ENCODE measurements at places on chromosomes 13 and 19.

GRCh38 chr13:75345193-75345592 lies 136.8 kb downstream of the TBC1D4 start:
- no peak for DNase-seq

- no peak for DNase-seq
Observed at GRCh38 chr13:105814902-105815250, 720.6 kb downstream of the EFNB2 start.

DNA sequence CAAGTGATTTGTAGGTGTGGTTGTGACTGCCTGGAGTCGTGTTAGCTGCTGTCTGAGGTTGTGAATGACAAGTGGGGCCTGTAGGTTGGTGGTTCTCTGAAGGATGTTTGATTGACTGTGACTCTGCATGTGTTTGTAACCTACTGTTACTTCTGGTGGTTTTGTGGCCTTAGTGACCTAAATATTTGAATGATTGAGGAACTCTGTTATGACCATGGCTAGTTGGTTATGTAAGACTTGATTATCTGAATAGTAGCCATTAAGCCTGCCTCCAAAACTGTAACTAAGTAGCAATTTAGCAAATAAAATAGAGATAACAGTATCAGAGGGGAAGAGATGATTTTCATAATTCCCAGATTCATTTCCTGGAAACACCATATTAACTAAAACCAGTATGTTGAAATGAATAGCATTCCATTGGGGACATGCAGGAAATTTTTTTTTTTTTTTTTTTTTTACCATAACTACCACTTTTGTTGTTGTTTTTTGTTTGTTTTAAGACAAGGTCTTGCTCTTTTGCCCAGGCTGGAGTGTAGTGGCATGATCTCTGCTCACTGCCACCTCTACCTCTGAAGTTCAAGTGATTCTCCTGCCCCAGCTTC lies 865 bp downstream of the ZNF382 start:
- no peak for DNase-seq

DNA sequence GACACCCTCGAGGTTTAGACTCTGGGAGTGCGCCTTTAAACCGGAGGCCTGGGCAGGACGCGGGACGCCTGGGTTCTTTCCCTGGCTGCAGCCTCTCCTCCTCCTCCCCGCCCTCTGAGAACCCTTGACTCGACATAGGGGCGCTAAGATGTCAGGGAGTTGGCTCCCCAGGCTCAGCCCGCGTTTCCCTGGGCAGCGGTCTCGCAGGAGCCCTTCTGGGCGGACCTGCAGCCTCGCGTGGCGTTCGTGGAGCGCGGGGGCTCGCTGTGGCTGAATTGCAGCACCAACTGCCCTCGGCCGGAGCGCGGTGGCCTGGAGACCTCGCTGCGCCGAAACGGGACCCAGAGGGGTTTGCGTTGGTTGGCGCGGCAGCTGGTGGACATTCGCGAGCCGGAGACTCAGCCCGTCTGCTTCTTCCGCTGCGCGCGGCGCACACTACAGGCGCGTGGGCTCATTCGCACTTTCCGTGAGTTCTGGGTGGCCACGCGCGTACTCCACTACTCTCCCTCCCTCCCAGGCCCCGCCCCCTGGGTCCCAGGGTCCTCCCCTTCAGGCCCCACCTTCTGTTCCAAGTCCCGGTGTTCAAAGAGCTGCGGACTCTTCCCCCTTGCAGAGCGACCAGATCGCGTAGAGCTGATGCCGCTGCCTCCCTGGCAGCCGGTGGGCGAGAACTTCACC lies 1.3 kb downstream of the ICAM5 start:
- DNase-seq = peak; percentile 58

GRCh38 chr19:7959211-7959610 lies 15.7 kb upstream of the TIMM44 start:
- DNase-seq = no peak

- no peak for DNase-seq
Observed at GRCh38 chr13:70088926-70089325, 18.7 kb upstream of the ATXN8OS start.

- DNase-seq = no peak
Observed at GRCh38 chr13:113774177-113775107, 15.4 kb downstream of the TMEM255B start.

DNA sequence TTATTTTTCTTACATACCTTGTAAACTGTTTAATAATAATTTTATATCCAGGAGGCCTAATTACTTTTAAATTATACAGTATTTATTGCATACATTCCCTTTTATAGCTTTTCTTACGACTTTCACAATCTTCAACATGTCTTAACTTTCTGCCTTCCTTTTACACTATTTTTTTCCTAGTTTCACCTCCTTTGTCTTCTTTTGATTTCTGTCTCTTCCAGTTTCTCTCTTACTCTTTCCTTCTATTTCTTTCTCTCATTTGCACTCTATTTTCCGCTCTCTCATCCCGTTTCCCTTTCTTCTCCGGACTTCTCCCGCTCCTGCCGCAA lies 11.5 kb downstream of the ZNF552 start:
- DNase-seq = no peak

DNA sequence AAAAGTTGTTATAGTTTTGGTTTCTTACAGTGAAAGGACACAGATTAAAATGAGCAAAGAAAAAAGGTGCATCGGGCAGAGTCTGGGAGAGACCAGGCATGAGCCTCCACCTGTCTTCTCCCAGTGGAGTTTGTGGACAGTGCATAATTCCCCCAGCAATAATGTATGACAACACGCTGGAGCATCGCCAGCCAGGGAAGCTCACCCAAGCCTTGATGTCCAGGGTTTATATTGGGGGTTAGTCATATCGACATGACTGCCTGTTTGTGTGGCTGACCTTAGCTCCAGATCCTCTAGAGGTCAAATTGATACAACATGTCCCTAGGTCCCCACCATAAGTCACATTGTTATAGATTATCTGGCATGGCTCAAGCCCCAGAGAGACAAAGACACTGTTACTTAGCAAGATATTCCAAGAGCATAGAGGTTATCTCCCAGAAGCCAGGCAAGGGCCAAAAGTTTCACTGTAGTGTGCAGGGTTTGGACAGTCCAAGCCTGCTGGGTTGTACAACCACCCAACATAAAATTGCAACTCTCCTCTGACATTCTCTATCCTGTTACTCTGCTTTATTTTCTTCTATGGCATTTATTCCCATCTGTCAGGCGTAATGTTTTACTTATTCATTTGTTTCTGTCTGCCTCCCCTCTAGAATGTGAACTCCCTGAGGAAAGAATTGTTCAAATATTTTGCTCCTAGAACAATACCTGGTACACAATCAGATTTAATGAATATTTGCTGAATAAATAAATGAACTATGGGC lies 5.6 kb upstream of the KLK13 start:
- no peak for DNase-seq

DNA sequence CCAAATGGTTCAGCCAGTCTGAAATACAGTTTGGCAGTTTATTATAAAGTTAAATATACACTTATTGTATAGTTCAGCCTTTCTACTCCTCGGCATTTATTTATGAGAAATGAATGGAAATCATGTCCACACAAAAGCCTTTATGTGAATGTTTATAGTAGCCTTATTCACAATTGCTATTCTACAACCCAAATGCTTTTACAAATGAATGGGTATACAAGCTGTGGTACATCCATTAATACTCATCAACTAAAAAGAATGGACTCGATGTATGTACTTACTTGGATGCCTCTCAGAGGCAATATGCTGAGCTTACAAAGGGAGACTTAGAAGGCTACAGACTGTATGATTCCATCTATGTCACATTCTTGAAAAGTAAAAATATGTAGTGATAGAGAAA lies 150.7 kb downstream of the NBEA start:
- no peak for DNase-seq

DNA sequence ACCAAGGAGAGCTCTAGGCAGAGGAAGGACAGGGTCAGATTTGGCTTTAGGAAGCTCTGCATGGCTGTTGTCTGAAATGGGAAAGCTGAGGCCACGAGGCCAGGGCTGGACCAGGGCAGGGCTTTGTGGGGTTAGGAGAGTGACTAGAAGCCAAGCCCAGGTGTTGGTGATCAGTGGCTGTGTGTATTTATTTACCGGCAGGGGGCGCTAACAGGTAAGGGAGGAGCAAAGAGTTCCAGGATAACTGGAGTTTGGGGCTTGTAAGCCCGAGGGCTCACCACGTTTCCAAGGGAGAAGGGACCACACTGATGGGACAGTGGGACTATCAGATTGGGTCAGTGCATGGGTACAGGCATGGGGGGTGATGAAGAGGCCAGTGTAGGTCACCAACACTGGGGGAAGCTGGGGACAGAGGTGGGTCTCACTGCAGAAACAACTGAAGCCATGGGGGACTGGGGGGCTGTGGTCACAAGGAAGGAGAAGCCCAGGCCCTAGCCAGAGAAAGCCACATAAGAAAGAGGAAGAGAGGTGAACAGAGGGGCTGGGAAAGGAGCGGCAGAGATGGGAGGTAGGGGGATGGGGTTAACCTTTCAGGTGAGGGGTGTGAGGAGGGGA lies 3.9 kb downstream of the TMEM147 start:
- peak; percentile 50 for DNase-seq

- DNase-seq = no peak
Observed at GRCh38 chr13:104017317-104017716, 951.1 kb upstream of the SLC10A2 start.

- no peak for DNase-seq
Observed at GRCh38 chr13:28466151-28466550, 28.8 kb downstream of the FLT1 start.

- peak; percentile 25 for DNase-seq
Observed at GRCh38 chr19:15869109-15869555, 28.7 kb downstream of the CYP4F2 start.

GRCh38 chr19:14385492-14385891 lies 4.2 kb downstream of the ADGRE5 start:
- no peak for DNase-seq

GRCh38 chr13:111341886-111342285 lies 21.4 kb downstream of the TEX29 start:
- DNase-seq = no peak

DNA sequence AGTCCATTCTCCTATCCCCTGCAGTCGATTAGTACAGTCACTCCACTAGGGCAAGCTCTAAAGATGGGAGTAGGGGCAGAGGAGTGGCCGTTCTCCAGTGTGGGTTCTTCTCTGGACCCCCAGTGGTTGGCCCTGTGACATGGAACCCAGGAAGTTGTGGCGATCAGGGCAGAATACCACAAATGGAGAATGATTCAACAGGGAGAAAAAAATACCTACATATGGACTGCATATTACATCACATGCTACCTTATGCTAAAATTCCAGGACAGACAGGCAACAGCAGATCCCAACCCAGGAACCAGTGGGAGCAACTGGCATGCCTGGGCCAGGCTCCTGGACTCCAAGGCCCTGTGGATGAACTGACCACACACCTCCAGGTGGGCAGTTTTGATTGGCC lies 20.4 kb downstream of the POU2F2 start:
- DNase-seq = no peak

GRCh38 chr13:51118809-51119431 lies 7.8 kb upstream of the C13orf42 start:
- DNase-seq = no peak

DNA sequence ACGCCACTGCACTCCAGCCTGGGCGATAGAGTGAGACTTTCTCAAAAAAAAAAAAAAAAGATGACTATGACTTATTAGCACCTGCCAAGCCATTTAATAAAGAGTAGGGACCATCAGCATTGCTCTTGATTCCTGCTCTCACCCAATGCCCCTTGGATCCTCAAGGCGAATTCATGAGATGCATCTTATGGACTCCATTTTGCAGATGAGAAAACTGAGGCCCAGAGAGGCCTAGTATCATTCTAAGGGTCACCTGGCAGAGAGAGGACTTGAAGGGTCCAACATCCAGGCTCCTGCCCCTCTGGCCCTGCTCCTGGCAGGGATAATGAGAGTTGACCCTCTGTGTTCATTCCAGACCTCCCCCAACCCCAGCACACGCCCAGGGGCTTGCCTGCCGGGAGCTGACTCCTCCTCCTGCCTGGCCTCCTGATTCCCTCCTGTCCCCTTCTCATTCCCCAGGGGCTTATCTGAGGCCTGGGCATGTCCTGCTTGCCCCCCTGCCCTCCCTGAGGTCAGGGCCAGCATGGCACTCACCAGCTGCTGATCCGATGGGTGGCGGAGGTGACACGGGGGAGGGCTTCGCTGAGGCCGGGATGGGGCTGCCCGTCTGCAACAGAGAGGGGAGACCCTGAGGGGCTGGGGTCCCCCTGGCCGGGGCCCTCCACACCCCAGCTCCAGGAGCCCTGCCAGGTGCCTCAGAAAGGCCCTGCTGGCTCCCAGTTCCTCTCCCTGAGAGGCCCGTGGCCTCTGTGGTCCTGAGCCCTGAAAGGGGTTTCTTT lies 7.4 kb downstream of the WIZ start:
- no peak for DNase-seq

- DNase-seq = no peak
Observed at GRCh38 chr19:50465986-50466705, 10.2 kb upstream of the EMC10 start.

DNA sequence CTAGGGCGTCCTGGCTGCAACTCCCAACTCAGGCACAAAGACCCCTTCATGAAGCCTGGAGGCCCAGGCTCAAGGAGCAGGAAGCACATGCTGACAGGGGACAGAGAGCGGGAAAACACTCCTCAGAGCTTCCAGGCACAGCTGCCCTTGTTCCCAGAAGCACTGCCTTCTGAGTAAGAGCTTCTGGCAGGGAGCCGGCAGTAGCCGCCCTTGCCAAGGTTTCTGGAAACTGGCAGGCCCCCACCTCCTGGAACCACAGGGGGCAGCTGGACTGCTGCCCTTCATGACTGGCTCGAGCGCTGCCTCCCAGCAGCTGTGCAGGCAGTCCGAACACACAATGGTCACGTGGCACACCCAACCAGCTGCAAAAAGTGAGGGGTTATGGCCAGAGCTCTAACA lies 33.6 kb upstream of the EPHX3 start:
- DNase-seq = no peak

DNA sequence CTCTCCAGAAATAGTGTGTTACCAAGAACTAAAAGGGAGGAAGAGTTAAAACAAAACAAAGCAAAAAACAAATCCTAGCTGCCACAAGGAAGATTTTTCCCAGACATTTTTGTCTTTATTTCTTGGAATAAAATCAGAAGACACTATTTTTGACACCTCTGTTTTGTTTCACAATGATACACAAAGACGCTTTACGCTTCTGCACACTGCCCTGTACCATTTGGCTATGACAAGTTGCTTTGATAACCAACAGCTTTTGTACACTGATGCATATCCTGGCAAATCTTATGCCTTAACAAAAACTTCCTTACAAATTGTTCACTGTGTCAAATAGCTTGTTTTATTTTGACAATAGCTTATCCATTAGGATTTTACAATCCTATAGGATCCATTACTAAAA lies 103.5 kb upstream of the RAP2A start:
- DNase-seq = no peak

GRCh38 chr13:81990652-81991051 lies 1649.7 kb upstream of the SPRY2 start:
- DNase-seq = no peak

DNA sequence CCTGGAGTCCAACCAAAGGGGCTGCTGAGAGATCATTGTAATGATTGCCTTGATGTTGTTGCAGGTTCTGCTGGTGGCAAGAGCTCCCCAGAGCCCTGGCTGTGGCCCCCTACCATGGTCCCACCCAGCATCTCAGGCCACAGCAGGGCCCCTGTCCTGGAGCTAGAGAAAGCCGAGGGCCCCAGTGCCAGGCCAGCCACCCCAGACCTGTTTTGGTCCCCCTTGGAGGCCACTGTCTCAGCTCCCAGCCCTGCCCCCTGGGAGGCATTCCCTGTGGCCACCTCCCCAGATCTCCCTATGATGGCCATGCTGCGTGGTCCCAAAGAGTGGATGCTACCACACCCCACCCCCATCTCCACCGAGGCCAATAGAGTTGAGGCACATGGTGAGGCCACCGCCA lies 15.5 kb downstream of the NCAN start:
- no peak for DNase-seq

Measured in stimulated activated CD4-positive, alpha-beta T cell treated with anti-CD3 and anti-CD28 coated beads, Interleukin-1b, Interleukin-23, amount 100 ng/mL, for 48 hours (primary cell).